Aortic smooth muscle cell (primary cell): ENCODE measurements at places on chromosomes 13 and 19. TPM values are rescaled to one million over a fixed set of nuclear protein-coding genes. Genes with fewer than 3 reads are reported as not detected.

Gene KASH5
- total RNA-seq: not detected in 2 replicates

Gene C19orf85
- not detected in 2 replicates for total RNA-seq

Gene SLC35E1
- total RNA-seq: 21.1 and 21.3 TPM in 2 replicates

Gene AP2S1
- 198 and 200 TPM in 2 replicates for total RNA-seq

Gene CEACAM3
- total RNA-seq: not detected in 2 replicates

Gene ZNF541
- total RNA-seq: 0.12 and 0.13 TPM in 2 replicates

Gene RPS19
- 1,192 and 1,270 TPM in 2 replicates for total RNA-seq

Gene APC2
- total RNA-seq: 0.13 and 0.19 TPM in 2 replicates

Gene SPART
- total RNA-seq: 111 and 151 TPM in 2 replicates

Gene URAD
- total RNA-seq: not detected in 2 replicates

Gene C5AR2
- total RNA-seq: 0.53 and 1.1 TPM in 2 replicates

Gene SERTAD3
- 17.4 and 18.6 TPM in 2 replicates for total RNA-seq

Gene TBXA2R
- 4.0 and 6.3 TPM in 2 replicates for total RNA-seq

Gene TJP3
- not detected in 2 replicates for total RNA-seq

Gene ZNF177
- 1.5 and 1.9 TPM in 2 replicates for total RNA-seq

Gene RNF126
- 10.1 and 16.8 TPM in 2 replicates for total RNA-seq

Gene COL5A3
- 3.5 and 6.3 TPM in 2 replicates for total RNA-seq

Gene TMEM38A
- 5.4 and 5.9 TPM in 2 replicates for total RNA-seq

Gene SGCG
- total RNA-seq: 0.56 TPM in 1 of 2 replicates, not detected in the other

Gene CGB1
- not detected in 2 replicates for total RNA-seq

Gene KLK4
- total RNA-seq: not detected in 2 replicates

Gene TLE2
- 3.2 and 4.6 TPM in 2 replicates for total RNA-seq

Gene CEACAM8
- total RNA-seq: not detected in 2 replicates

Gene ZNF560
- total RNA-seq: 0.06 and 0.40 TPM in 2 replicates

Gene KLK3
- not detected in 2 replicates for total RNA-seq

Gene MIA
- total RNA-seq: 0.66 TPM in 1 of 2 replicates, not detected in the other

Gene ZNF350
- total RNA-seq: 11.1 and 11.3 TPM in 2 replicates

Gene PODNL1
- 0.66 and 0.87 TPM in 2 replicates for total RNA-seq

Gene SHISA7
- not detected in 2 replicates for total RNA-seq

Gene USPL1
- 10.3 and 10.7 TPM in 2 replicates for total RNA-seq

Gene PEAK3
- total RNA-seq: not detected in 2 replicates

Gene SELENOV
- total RNA-seq: not detected in 2 replicates

Gene EBI3
- total RNA-seq: not detected in 2 replicates

Gene POLR1G
- total RNA-seq: 4.1 and 6.9 TPM in 2 replicates

Gene RXFP2
- not detected in 2 replicates for total RNA-seq

Gene TTYH1
- not detected in 2 replicates for total RNA-seq

Gene PROSER3
- 3.6 and 4.7 TPM in 2 replicates for total RNA-seq

Gene ZNF470
- 6.3 and 6.5 TPM in 2 replicates for total RNA-seq
